B cell (primary cell): ENCODE measurements at places on chromosomes 1 and 21. TPM values are rescaled to one million over a fixed set of nuclear protein-coding genes. Genes with fewer than 3 reads are reported as not detected.
A peak's percentile ranks its signal among the peaks of the same experiment; 100 is the strongest.

- no peak for DNase-seq
Measured at GRCh38 chr1:25794325-25794724, 5.7 kb upstream of the SELENON start.

NMNAT2 gene
- total RNA-seq = not detected in 2 replicates

COL8A2 gene
- total RNA-seq = 0.17 TPM in 2 replicates

DNA sequence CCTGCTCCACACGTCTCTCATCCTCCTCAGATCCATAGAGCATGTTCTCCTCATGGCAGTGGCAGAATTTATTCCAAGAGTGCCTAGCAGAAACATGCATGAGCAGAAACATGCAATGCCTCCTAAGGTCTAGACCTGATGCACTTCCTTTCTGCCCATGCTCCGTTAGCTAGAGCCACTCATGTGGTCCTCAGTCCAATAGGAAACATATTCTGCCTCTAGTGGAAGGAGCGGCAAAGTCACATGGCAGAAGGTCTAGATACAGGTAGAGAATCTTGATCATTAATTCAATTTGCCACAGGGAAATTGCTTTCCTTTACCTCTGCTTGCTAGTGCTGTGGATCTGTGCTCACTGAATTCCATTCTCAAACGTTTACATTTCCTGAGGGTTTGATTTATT, 130.4 kb downstream of the KIF26B start:
- no peak for DNase-seq

GRCh38 chr1:152873495-152873894, 4.6 kb upstream of the SMCP start:
- DNase-seq = no peak

MARK1 gene
- total RNA-seq = 3.8 and 3.9 TPM in 2 replicates

DNA sequence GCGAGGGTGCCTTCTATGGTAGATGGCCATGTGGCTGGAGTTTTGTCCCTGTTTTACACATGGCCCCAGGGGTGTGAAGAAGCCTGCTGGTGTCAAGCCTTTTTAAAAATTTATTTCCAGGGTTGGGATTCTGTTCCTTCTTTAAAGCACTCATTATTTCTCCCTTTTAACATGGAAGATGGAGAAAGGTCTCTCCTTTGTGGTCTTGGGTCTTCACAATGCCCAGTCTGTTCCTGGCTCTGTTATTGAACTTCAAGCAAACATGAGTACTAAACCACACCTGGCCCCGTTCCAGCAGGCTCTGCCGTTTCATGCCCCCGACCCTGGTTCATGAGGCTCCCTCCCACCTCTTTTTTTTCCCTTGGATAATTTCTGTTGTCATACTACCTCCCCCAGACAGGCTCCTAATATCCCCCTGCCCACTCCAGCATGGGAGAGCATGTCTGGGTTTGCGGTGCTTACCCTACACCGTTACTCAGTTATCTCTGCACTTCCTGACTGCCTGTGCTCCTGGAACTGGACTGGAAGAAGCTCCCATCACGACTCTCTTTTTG, 121.2 kb upstream of the KIAA0040 start:
- no peak for DNase-seq

F5 gene
- total RNA-seq = 0.15 and 0.27 TPM in 2 replicates

- no peak for DNase-seq
Measured at GRCh38 chr1:22262583-22262982, 119.7 kb upstream of the WNT4 start.

OR2L2 gene
- total RNA-seq = 0.44 and 0.52 TPM in 2 replicates

DNA sequence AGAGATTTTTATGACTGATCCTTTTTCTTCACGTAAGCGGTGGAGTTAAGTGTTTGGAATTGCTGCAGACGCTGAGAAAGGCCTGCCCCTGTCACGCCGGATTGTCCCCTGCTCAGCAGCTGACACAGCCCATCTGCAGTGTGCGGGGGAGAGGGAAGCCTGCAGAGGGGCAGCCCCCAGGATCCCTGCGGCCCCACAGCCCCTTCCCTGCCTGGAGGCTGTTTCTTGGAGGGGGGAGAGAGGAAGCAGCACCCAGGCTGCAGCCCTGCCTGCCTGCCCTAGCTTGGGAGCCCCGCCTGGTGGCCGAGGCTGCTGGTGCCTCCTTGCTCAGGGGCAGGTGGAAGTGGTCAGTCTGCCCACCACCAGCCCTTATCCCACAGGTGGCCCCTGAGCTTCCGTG, 50.7 kb downstream of the PRDM16 start:
- DNase-seq = no peak

KRTAP6-3 gene
- total RNA-seq = not detected in 2 replicates

CRNN gene
- not detected in 2 replicates for total RNA-seq

DNA sequence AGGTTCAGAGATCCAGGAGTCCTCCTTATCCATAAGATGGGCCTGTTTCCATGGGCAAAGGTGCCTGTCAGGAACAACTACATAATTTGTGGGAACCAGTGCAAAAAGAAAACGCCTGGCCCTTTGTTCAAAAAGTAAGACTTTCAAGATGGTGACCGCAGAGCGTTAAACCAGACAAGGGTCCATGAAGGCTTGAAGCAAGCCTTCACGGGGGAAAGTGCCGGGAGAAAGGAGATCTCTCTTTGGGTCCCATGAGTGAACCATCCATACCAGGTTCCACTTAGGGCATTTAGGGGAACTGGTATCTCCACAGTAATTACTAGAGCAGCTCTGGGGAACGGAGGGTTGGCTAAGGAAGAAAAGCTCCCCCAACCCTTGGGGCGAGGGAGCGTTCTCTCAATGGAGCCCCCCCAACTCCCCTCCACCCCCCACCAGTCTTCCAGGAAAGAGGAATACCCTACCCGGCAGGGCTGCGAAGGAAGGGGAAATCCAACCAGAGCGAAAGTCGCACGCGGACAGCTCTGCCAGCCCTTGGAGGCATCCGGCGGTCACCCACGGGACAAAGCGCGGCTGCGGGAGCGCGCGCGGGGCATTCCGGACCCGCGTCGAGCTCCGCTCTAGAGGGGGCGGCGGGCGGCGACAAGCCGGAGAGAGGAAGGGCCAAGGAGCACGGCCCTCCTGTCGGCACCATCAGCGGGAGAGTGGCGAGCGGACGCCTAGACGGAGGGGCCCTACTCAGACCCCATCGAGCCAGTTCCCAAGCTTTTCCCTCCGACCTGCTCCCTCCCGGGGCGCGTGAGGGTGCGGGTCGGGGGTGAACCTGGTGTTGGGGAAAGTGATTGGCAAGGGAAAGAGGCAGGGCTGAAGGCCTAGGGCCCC, 687 bp upstream of the RASSF5 start:
- DNase-seq = peak; percentile 67

DNA sequence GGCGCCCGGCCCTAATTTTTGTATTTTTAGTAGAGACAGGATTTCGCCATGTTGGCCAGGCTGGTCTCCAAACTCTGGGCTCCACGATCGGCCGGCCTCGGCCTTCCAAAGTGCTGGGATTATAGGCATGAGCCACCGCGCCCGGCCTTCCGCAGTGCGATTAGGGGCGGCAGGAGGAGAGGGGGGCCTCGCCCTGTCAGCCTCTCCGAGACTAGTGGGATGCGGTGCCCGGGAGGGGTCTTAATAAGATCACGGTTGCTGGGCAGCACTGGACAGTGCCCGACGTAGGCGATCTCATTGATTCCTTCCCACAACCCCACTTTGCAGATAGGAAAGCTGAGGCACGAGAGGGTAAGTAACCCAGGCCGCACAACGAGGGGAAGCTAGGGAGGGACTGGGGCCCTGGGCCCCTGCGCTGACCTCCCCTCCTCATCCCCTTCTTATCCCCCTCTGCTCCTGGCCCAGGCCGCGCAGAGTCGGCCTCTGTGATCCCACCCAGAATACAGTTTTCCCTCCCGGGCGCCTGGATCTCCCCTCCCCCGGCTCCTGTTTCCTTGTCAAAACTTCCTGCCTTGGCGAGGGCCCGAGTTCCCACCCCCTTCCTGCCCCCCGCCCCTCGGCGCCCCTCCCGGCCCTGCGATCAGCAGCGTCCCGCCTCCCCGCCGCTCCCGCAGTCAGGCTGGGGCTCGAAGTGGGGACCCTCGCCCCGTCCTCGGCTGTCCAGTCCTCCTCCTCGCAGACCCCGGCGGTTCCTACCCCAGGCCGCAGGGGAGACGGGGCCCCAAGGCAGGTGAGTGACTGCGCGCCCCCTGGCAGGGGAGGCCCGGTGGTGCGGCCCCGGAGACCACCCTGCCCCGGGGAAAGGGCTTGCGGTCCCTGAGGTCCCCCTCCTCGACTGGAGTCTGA, at the start of gene PEAR1:
Gene PEAR1, plus strand, starts transcription at position 671 of the 906 bp plus-strand sequence. CDS start 10,209 bp downstream, outside the sequence.
- peak; percentile 32 for DNase-seq
